T-helper 1 cell (primary cell): ENCODE measurements at places on chromosomes 13 and 19.

DNA sequence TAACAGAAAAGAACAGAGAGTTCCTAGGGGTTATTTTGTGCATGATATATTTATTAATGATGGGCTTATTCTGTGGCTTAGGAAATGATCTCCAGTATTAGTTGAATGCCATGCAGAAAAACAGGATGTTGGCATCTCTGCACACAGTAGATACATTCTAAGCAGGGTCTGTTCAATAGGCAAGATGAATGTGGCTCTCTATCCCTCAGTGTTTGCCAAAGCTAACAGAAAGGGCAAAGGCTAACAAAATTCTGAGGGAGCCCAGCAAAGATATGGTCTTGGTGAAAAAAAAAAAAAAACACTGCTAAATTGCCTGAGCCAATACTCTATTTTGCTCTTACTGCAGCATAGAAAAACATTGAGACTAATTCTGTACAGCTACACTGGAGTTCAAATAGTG, 1095.8 kb downstream of the UQCRFS1 start:
- no peak for DNase-seq

DNA sequence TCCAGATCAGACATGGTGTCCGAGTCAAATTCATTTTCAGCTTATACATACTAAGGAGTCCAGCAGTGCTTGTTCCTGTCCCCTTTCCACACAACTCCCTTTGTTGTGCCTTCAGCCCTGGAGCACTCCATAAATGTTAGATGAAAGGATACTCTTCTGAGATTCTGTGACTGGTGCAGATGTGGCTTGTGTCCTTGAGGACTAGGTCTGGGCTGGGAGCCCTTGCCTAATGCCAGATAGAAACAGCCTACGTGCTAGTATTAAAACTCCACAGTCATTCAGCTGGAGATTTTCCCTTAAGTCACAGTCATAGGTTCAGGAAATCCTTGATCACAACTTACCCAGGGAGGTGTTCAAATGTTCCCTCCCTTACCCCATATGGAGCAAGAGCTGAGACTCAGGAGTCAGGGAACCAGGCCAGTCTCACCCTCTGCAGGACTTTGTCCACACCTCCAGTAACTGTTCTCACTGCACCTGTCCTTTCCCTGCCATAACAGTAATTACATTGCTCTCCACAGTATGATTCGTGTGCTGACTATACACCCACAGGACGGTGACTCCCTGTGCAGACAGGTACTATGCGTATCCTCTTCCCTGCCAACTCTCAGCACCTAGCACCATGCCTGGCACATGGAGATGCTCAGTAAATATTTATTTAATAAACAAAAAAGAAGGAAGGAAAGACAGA, 15.5 kb upstream of the SERPINE3 start:
- DNase-seq = no peak

DNA sequence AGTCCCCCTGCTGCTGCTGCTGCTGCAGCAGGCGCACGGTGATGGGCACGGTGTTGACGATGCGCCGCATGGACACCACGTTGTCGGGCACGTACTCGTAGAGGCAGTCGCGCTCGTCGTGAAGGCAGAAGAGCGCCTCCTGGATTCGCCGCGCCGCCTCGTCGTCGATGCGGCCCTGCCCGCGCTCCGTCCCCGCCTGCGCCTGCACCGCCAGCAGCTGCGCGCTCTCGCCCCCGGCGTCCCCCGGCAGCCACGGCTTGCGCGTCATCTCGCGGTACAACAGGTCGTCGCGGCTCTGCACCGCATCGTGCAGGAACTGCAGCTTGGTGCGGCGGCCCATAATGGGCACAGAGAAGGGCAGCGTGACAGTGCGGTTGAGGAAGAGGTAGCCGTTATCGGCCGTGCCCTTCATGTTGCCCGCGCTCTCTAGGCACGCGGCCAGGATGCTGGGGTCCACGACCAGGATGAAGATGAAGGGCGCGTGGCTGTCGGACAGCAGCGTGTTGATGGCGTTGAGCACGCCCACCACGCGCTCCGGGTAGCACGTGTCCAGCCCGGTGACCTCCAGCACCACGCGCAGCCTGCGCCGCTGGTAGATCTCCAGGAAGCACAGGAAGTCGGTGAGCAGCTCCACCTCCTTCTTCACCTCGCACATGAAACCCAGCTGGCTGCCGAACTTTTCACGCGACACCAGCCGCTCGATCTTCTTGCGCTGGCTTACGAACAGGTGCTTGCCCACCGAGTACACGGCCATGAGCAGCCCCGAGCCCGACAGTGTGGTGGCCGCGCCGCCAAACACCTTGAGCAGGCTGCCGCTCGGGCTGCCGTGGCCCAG, 8.1 kb downstream of the NKPD1 start:
- peak; percentile 18 for DNase-seq

DNA sequence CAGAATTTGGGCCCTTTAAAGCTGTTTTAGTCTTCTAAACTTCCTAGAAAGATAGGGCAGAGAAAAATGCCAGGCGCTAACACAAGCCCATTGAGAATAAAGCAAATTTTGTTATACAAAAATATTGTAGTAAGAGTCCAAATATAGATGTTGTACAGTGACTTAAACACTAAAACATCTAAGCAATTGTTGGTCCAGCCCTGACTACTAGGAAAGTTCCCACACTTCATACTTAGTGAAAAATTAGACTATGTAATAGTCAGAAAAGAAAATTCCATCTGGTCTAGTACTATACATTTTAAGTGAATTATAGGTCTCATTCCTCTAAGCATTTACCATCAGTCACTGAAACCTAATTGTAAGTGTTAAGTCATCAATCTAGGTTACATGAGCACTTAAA, 1518.3 kb upstream of the SLC10A2 start:
- DNase-seq = no peak

GRCh38 chr13:30314069-30314468, 6.7 kb upstream of the KATNAL1 start:
- no peak for DNase-seq

DNA sequence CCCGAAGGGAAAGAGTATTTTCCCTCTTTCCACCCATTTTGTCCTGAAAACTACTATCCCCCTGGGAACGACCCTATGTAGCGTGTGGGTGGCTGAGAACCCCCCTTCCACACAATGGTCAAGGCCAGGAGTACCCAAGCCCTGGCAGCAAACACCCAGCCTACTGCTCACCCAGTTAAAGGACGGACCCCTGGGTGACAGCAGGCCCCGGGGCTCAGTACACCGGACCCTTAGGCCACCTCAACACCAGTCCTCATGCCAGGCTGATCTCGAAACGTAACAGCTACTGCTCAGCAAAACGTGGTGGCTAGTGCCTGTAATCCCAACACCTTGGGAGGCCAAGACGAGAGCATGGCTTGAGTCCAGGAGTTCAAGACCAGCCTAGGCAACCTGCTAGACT, 1.4 kb downstream of the ANKRD27 start:
- no peak for DNase-seq

GRCh38 chr13:22773465-22773864, 407.3 kb upstream of the SGCG start:
- no peak for DNase-seq

DNA sequence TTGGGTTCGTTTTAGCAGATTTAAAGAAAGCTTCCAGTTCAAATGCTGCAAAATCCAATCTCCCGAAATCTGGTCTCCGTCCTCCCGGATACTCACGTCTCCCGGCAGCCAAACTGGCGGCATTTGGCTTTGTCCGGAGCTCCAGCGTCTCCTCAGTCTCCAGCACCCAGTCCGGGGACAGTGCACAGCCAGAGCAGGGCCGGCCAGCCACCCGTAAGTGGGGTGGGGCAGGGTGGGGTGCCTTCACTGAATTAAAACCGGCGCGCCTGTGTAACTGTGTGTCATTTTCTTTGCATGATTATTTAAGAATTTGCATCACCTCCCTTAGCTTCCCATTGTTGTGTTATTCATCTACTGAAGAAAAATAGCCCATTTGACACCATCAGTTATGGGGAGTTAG, 280.6 kb downstream of the MTUS2 start:
- DNase-seq = no peak

DNA sequence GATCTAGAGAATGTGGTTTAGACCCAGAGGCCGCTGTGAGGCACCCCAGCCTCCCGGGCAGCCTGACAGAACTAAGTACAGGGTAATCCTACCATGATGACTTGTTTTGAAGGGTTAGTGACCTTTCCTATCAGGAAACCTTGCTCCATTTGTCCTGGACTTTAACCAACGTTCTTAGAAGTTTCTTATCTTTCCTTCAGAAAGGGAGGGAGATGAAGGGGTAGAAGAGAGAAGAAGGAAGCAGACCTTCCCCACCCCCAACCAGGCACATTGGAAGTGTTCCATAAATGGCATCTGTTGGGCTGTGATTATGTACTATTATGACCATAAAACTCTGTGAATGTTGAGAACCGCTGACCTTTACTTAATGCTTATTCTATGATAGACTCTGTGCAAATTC, 184.2 kb downstream of the OXGR1 start:
- no peak for DNase-seq

DNA sequence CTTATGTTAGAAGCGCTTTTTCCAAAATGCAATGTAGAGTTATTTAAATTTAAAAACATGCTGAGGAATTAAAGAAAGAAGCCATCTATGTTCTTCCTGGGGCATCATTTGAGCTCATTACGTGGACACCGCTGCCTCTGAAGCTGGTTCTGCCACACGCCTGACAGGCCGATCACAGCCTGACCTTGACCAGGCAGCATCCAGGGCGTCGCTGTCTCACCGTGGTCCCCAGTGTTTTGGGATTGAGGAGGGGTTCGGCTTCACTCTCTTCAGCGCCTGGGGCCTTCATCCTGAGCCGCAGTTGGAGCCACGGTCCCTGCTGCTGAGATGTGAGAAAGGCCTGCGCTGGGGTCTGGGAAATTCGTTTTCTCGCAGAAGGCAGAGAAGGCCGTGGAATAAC, 64.0 kb downstream of the ATP11A start:
- no peak for DNase-seq

DNA sequence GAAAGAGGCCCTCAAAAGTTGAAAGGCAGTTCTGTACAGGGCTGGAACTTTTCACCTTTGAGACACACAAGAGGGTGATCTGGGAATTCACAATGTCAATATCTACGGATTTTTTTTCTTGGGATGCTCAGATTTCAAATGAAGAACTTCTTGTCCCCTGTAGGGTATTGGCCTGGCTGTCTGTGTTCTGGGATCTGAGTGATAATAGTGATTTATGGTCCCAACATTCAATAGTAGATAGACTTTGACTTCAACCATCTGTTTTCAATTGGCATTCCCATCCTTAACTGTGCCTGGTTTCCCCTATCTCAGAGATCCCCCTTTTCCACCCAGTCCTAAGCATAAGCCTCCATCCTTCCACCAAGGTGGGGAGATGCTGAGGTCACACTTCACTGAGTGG, 274.1 kb downstream of the COG6 start:
- no peak for DNase-seq

DNA sequence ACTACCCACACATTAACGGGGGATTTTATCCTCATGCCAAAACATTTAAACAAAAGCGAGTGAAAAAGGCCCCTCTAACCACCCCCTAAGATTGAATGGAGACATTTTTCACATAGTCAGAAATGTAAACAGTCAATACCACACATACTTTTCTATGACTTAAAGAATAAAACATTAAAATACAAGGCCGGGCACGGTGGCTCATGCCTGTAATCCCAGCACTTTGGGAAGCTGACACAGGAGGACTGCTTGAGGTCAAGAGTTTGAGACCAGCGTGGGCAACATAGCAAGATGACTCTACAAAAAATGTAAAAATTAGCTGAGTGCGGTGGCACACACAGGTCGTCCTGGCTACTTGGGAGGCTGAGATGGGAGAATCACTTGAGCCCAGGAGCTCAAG, 47.3 kb downstream of the MPHOSPH8 start:
- no peak for DNase-seq

DNA sequence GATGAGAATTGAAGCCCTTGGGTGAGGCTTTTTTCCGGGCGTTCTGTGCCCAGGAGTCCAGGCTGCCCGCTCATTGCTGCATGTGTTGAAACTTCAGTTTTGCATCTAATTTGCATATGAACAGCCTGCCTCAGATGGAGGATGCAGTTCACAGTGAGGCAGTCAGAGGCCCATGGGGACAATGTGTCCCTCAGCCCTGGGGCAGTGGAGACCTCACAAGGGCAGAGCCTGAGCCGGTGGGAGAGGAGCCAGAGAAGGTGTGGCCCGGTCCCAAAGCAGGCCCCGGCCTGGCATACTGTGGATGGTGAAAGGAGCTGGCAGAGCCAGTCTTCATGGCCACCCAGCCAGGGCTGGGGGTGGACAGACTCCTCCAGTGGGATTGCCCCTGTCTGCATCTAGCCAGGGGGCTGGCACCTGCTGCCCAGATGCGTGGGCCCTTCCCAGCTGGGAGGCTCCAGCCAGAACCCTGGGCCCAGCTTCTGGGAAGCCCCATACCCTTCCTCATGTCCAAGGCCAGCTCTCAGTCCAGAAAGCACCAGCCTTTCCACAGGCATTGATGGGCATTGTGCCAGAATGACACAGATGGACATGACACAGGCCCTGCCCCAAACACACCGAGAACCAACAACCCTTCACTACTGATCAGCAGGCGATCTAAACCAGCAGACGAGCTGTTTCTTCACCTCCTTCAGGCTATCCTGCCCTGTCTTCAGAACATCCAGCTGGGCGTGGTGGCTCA, 32.9 kb upstream of the KCTD15 start:
- no peak for DNase-seq

DNA sequence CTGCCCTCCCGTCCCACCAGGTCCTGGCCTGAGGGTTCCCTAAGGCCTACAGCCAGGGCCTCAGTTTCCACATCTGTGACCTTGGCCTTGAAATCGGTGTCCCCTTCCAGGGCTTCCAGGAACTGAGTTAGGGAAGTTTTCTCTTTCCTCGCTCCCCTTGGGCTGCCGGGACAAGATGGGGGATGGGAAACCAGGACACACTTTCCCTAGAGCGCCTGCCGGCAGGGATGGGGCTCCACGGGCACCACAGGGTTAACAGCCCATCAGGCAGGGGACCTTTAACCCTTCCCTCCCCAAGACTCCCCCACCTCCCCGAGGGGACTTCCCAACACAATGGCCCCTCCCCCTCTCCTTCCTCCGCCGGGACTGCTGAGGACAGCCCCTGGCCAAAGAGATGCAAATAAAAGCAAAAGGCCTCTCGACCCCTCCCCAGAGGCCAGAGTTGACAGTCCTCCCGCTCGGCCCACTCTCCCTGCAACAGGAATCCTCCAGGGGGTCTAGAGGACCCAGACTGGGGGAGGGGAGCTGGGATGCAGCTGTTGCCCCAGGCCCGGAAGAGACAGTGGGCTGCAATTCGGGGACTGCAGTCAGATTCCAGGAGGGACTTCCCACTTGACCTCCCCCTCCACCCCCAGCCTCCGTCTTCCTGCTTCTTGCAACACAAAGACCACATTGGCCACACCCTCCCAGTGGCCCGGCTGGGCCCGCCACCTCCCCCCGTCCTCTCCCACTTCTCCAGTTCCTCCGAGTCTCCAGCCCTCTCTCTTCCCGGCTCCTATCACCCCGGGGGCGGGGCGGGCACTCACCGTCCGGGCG, 3.4 kb downstream of the BBC3 start:
- DNase-seq = no peak

GRCh38 chr13:65562305-65562704, 1667.8 kb downstream of the PCDH9 start:
- DNase-seq = no peak

GRCh38 chr13:98959786-98960605, 17.9 kb downstream of the DOCK9 start:
- no peak for DNase-seq

- no peak for DNase-seq
These were observed 1.5 kb downstream of the UNC13A start for GRCh38 chr19:17686592-17687024.
